Activated CD4-positive, alpha-beta T cell treated with anti-CD3 and anti-CD28 coated beads, Interleukin-2, amount 10 ng/mL, durations not matched to agents 24 days and 14 days (primary cell): ENCODE measurements at places on chromosomes 5 and 9.

DNA sequence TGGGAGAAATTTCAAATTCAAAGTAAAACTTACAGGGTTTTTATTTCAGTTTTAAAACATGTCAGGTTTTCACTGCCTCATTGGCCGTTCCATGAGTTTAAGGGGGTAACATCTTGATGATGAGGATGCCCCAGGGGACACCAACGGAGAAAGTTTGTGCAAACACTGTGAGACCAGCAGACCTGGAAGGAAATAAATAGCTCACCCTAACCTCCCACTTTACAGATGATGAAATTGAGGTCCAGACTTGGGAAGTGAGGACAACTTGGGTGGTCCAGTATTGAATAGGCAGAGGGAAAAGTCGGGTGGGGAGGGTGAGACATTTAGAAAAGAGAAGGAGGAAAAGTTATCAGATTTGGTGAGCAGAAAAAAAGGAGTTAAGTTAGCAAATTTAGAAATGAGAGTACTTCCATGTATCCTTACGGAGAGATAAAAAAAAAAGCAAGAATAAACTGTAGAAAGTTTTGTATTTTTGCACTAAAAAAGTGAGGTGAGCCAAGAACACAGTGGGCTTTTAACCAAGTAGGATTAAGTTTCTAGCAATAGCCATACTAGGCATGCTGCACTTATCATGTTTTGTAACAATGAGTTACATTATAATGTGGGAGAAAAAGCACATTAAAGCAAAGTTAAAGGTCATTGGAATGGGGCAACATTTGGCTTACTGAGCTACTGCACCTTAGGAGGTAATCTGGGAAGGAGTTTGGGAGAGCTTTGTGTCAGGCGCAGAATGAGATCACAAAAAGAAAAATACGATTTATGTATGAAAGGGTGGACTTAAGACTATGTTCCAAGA, 125.1 kb downstream of the GAS1 start:
- no peak for DNase-seq

DNA sequence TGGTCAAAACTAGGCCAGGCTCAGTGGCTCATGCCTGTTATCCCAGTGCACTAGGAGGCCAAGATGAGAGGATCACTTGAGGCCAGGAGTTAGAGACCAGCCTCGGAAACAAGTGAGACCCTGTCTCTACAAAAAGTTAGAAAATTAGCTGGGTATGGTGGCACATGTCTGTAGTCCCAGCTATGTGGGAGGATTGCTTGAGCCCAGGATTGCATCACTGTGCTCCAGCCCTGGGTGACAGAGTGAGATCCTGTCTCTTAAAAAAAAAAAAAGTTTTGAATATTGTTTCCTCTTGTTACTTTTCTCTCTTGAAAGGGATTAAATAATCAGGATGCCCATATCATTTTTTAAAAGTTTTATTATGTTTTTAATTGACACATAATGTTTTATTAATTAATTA, 7.6 kb downstream of the ARHGEF37 start:
- DNase-seq: no peak

GRCh38 chr5:131228646-131229045, 35.2 kb upstream of the CDC42SE2 start:
- no peak for DNase-seq

GRCh38 chr9:70011366-70011765, 32.3 kb upstream of the MAMDC2 start:
- DNase-seq: no peak

- DNase-seq: no peak
Observed at GRCh38 chr5:54455413-54456157, at the start of gene HSPB3. TSS of gene HSPB3 (plus strand) at chr5:54455699. CDS start at chr5:54455790, 91 bp downstream.

- DNase-seq: no peak
Observed at GRCh38 chr5:28046596-28046995, 1008.2 kb upstream of the CDH9 start.

GRCh38 chr9:116218399-116218798, 64.8 kb downstream of the PAPPA start:
- DNase-seq: no peak

DNA sequence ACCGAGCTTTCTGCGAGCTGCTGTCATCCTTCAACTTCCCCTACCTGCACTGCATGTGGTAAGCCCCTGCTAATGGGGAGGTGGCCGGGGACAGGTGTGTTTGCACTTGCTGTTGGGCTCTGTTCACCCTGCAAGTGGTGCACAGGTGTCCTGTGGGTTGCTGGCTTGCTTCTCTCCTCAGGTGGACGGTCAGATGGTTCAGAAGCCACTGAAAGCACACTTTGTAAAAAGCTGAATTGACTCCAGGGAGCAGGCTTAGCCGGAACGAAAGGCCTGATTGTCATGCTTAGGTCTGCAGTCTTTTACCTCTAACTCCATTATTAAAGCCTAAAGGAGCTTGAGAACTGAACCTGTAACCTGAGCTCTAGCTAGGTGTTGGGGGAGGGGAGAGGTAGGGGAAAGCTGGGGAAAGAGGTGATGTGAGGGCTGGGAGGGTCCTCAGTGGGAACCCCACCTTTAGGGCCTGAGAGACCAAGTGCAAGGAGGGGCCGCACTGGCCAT, 37.6 kb downstream of the ACER2 start:
- DNase-seq: no peak

DNA sequence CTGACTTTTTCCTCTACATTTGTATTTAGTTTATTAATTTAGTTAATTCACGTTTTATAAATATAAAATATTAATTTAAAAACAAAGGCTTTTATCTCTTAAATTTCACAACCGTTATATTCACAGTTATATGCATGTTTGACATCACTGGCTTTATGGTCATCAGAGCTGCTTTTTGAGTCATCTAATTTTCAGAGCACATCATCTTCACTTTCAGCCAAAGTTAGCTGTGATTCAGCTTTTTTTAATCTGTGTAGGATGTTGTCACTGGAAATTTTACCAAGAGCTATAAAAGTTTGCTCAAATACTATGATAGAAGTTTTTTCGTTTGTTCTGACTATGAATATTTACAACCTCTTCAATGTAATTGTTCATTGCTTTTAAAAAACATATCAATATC, 12.4 kb downstream of the CDC37L1 start:
- no peak for DNase-seq

GRCh38 chr5:158364367-158364766, 505.4 kb upstream of the CLINT1 start:
- no peak for DNase-seq

- DNase-seq: no peak
Observed at GRCh38 chr9:93620881-93621820, 44.8 kb downstream of the PHF2 start.

DNA sequence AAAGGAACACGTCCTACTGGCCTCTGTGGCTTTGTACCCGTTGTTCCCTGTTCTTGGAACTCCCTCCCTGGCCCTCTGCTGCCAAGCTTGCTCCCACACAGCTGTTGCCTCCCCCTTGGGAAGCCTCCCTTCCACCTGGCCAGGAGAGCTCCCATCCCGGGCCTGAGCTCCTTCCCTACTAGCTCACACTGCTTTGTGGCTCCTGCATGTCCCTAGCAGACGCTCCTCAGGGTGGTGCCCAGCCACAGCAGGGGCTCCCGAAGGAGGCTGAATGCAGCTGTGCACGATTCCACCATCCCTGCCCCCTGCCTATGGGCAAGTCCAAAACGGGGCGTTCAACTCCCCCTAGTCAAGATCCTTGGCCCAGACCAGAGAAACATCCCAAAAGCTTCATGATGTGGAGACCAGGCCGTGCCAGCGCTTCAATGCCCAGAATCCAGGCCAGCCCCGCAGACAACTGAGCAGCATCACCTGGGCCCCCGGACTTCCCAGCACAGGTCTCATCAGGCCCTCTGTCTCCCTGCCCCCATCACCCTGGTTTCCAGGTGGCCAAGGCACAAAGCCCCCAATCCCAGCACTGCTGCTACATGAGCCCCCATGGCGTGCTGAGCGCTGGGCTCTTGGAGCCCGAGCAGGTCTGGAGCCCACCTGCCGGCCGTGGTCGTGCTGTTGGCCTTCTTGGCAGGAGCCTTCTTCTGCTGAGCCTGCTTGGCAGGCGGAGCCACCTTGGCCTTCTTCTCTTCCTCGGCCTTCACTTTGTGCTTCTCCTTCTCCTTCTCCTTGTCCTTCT, 14.3 kb downstream of the BRD3OS start:
- DNase-seq: no peak

- no peak for DNase-seq
Observed at GRCh38 chr9:68492806-68493205, 47.9 kb downstream of the TMEM252 start.

DNA sequence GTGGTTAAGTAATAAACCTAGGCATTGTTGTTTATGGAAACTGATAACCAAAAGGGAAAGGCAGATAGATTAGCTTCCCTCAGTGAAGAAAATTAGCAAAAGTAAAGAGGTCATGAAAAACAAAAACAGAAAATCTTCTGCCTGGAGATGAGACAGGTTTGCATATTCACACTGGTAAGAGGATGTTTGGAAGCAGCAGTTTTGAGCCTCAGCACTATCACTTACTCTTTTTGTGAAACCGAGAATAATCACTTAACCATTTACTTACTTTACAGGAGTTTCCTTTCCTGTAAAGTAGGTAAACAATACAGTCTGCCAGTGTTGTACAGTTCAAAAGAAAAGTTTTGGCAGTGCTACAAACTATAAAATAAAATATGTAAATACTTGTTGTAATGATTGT, 35.5 kb upstream of the EMB start:
- no peak for DNase-seq

DNA sequence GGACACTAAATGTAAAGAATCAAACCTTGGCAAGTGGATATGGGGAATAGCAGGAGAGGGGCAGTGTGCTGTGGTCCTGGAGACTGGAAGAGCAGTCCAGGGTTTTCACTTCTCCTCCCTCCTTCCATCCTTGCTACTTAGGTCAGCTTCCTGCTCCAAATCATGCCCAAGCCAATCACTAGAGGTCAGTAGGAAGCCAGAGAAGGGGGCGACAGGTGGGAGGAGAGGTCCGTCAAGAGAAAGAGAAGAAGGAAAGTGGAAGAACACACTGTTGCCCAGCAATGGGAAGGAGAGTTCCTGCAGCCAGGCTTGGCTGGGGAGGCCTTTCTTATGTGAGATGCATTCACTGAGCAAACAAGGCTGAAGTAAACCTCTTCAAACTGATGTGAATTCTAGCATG, 289.6 kb downstream of the DTWD2 start:
- DNase-seq: no peak

DNA sequence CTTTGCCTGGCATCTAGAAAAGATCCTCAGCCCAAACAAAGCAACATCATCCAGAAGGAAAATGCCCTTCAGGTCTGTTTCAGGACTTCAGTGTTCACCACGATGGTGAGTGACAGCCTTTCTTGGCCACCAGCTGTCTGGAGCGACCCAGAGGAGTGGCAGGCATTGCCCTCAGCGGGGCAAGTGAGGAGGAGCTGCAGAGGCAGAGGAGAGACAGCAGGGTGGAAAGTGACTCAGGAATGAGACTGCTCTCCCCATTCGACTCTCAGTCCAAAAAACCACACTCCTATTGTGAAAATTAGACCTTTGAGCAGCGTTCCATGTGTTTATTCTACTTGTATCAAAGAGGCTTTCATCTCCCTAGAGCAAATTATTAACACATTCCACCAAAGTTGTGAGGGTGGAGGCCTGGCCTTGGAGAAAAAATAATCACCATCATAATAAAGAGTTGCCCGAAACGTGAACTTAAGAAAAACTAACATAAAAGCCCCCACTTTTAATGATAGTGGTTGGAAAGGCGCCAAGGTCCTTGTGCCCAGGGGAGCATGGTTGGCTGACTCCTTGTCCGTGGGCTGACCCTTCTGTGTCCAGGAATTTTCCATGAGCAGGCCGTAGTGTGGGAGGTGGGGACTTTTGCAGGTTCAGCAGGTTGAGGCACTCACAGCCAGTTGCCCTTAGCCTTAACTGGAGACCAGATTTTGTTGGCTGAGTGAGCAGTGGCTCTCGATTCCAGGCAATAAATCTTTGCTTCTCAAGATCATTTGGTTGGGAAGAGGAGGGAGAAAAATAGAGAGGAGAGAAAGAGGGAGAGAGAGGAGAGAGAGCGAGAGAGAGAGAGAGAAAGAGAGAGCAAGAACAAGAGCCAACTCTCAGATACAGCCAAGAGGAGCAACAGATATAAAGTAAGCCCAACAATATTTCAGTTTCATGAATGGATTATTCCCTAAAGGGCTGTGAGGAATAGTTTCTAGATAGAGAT, 125.9 kb upstream of the ANKRD55 start:
- DNase-seq: no peak

DNA sequence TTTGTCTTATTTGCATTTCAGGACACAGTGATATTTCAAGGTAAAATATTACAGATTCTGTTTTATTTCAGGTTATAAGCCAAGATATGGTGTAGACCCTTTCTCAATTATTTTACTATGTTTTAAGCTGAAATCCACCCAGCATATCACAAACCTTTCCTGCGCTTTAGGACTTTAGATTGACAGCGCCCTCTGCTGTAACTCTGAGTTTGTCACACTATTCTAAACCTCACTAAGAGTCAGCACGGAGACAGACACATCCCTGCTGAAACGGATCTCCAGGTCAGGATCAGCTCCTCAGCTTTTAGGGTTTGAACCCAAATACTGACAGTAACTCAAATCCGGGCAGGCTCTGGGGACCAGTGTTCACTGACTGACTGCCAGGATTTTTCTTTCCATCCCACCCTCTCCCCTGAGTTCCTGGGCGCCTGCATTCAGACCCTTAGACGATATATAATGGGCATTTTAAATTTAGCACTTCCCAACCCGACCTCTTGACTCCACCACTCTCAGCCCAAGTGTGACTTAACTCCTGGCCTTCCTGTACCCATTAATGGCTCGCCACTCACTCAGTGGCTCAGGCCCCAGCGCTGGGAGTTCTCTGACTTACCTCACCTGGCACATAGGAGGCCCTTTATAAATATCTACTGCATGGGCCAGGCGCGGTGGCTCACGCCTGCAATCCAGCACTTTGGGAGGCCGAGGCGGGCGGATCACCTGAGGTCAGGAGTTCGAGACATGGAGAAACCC, 33.5 kb downstream of the TLX3 start:
- peak; percentile 76 for DNase-seq

DNA sequence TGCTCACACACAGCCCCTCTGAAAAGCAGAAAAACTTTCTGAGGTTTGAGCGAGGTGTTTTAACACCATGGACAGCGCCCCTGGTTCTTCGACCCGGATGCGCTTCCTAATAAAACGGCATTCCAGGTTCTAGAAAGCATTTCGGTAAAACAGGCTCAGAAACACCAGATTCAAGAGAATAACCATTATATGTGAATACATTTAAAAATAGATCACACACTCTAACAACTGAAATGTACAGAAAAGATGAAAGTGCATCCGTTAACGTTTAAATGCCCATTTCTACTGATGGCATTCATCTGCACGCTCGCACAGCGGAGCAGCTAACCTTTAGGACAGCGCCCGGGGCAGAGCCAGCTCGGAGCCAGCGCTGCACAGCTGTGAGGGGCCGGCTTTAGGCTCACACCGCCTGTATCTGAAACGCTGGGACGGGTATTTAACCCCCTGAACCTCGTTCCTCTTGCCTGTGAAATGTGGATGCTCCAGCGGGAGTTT, 26.3 kb upstream of the TENT4A start:
- DNase-seq: peak; percentile 65

DNA sequence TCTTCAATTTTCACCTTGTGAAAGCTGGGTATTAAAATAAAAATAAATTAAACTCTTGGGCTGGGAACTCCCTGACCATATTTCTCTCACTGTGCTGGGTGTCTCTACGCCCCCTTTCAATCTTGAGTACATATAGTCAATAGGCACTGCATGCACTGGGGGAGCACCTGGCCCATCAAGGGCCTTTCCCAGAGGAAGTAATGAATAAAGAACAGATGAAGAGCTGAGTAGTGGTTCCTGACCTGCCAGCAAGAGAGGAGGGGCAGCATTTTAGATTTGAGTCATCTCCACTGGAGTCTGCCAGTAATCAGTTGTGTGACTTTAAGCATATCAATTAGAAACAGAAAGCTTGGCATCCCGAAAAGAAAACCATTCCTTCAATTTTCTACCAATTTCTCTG, 6.2 kb downstream of the MAPKAP1 start:
- DNase-seq: peak; percentile 61

GRCh38 chr9:22108581-22109370, 99.7 kb upstream of the CDKN2B start:
- no peak for DNase-seq
